ENCODE measurements at places on chromosomes 3 and 15.

- no peak for DNase-seq
Observed at GRCh38 chr3:114095796-114096195, 39.3 kb downstream of the QTRT2 start.

DNA sequence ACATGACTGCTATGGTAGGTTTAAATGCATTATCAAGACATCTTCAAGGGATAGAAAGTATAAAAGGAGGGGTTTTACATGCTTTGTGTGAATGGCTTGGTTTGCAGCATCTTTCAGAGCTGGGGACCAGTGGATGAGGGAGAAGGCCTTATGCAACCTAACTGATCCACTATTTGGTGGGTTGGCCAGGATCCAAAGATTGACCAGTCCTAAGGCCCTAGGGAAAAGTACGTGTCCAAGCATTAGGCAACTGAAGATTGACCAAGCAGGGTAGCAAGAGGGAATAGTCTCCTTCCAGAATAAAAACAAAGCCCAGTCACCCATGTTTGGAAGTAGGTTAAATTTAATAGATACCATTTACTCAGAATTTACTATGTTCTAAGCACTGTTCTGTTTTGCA lies 509.3 kb downstream of the EPHB1 start:
- DNase-seq: no peak

DNA sequence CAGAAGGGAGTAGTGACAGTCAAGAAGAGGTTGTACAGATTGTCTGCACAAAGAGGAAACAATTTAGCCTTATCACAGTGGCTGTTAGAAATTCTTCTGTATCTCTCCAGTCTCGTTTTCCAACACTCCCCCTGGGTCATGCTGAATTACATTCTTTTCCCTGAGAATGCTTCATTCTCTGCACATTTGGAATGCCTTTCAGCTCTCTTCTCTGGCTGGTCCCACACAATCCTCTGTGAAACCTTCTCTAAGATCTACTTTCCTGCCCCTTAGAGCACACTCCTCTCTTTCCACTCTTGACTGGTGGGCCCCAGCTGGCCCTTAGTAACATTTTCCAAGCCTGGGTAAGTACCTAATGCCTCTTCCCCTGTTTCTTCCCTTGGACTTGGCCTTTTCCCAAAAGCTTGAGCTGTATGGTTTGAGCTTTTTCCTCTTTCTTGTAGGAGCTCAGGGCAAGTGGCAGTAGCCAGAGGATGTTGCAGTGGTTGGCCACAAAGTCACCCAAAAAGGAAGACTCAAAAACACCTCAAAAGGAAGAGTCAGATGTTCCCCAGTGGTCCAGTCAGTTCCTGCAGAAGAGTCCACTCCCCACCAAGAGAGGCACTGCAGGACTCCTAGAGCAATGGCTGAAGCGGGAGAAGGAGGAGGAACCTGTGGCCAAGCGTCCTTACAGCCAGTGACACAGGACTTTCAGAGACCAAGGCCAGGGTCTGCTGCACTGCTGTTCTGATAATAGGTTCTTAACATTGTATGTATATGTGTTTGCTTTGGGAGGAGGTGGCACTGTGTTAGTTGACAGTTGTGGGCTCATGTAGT lies 25.7 kb downstream of the HMCES start:
- no peak for DNase-seq

DNA sequence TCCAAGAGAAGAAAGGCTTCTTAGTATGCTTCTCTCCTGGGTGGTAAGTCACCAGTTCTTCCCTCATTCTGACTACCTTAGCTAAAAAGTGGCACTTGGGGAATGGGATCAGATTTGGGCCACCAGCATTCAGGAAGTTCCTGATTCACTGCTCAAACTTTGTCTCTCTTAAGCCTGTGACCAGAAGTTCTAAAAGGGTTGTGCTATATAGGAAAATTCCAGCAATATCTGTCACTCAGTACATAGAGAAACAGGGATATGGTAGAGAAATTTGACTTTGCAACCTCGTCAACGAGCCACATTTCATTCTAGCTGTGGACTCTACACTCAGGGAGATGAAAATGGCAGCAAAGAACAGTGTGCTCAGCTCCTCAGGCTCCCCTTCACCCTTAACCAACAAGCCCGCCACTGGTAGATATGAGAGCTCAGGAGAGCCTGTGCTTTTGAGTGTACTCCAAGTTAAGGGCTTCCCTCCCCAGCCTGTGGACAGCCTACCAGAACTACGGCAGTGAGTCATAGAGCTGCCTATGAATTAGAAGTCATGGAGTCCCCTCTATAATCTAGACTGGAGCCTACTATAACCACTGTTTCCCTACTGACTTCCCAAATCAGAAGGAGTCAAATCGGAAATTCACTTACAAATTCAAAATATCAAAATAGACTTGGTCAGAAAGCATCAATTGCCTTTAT lies 52.6 kb upstream of the MYO5C start:
- DNase-seq: no peak

DNA sequence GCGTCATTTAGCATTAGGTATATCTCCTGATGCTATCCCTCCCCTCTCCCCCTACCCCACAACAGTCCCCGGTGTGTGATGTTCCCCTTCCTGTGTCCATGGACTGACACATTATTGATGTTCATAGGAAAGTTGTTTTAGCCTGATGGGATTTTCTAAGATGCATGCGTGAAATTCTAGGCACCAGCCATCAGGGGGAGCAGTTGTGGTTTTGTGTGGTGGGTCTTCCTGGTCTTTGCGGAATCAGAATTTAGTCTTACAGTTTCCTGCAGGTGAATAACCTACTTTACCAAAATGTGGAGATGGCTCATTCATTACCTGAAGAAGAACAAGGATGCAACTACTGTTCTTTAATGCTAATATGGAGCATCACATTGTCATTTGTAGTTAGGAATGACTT lies 455.0 kb upstream of the THBS1 start:
- no peak for DNase-seq

GRCh38 chr3:35864871-35865270 lies 225.5 kb downstream of the ARPP21 start:
- DNase-seq: no peak

All from progenitor cell of endocrine pancreas (in vitro differentiated cells).